ENCODE measurements at places on chromosomes 3 and 15. TPM values are rescaled to one million over a fixed set of nuclear protein-coding genes. Genes with fewer than 3 reads are reported as not detected.

The EPHA3 gene
- polyA plus RNA-seq = 0.02 TPM

- no peak for DNase-seq
Measured at GRCh38 chr3:127889976-127890650, 24.9 kb upstream of the KBTBD12 start.

GRCh38 chr15:24898715-24899272 lies 56.0 kb upstream of the SNRPN start:
- no peak for DNase-seq

The POLR2M gene
- 51.3 TPM for polyA plus RNA-seq

GRCh38 chr15:76648732-76649444 lies 256.3 kb downstream of the SCAPER start:
- DNase-seq = no peak

The PIERCE2 gene
- 2.3 TPM for polyA plus RNA-seq

The SCG5 gene
- 3.0 TPM for polyA plus RNA-seq

- no peak for DNase-seq
Measured at GRCh38 chr3:43742920-43743319, 52.2 kb downstream of the ABHD5 start.

DNA sequence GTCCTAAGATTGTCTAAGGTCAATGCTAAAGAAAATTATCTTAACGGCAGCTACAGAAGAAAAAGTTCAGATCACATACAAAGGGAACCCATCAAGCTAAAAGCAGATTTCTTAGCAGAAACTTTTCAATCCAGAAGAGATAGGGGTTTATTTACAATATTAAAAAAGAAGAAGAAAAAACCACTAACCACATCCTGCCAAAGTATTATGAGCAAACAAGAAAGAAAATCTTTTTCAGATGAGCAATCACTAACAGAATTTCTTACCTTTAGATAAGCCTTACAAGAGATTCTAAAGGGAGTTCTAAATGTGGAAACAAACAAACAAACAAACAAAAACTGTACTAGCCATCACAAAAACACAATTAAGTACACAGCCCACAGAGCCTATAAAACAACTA lies 1015.8 kb upstream of the EPHA6 start:
- DNase-seq = no peak

DNA sequence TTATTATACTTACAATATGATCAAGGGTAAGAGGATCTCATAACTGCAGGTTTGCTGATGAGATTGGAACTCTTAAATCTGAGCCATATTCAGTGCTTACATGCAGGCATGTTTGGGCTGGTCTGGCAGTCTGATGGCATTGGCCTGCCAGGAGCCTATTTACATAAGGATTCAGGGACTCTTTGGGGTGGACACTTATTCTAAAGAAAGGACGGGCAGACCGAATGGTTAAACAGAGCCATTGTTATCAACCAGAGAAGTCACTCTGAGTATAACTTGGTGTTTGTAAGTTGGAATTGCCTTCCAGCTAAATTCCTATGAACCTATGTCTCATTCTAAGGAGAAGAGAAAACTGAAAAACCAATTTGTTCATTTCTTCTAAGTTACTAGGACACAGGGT lies 932.8 kb downstream of the IGSF11 start:
- DNase-seq = peak; percentile 77

DNA sequence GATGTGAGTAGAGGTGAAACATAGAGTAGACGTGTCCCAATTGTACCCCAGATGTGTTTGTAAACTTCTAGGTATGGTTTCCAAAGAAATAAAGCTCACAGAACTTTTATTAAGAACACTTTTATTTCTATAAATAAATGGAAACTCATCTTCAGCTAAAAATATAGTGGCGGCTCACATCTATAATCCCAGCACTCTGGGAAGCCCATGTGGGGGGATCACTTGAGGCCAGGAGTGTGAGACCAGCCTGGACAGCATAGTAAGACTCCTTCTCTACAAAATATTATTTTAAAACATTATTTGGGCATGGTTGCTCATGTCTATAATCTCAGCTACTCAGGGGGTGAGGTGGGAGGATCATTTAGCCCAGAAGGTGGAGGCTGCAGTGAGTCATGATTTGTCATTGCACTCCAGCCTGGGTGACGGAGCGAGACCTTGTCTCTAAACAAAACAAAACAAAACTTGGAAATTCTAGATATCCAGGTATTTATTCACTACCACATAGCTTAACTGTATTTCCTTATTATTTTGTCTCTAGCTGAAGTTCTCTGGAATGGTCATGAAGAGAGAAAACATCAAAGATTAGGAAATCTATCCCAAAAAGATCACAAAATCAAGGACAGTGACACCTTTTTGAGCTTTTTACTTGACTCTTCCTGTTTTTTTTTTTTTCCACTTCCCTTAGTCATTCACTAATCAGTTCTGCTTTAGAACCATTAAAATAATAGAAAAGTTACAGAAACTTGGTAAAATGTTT lies 258.1 kb downstream of the TIGIT start:
- DNase-seq = peak; percentile 88

- peak; percentile 45 for DNase-seq
Measured at GRCh38 chr3:143538577-143538981, 309.7 kb downstream of the SLC9A9 start.

The CSTA gene
- 385 TPM for polyA plus RNA-seq

DNA sequence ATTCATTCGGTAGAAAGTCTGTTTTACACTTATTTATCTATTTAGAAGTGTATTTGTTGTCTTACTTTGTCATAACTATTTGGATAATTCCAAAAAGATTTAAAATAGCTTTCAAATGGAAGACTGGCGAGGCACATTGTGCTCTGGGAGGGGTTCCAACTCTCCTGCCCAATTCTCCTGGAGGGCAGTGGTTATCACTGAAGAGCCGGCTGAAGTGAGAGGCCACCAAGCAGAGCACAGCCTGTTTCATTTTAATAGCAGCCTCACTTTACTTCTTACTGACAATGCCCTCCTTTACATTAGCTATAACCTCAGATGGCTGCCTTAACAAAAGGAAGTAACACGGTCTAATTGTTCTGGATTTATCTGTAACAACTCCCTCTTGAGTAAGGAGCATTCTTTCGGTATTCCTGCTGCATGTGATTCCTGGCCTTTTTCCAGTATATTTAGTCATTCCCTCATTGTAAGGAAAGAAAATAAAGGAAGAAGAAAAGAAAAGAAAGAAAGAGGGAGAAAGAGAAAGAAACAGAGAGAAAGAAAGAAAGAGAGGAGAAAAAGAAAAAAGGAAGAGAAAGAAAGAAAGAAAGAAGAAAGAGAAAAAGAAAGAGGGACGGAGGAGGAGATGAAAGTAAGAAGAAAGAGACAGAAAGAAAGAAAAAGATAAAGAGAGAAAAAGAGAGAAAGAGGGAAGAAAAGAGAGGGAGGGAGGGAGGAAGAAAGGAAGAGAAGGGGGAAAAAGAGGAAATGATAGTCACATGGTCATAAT lies 339.8 kb upstream of the WNT5A start:
- DNase-seq = peak; percentile 6

DNA sequence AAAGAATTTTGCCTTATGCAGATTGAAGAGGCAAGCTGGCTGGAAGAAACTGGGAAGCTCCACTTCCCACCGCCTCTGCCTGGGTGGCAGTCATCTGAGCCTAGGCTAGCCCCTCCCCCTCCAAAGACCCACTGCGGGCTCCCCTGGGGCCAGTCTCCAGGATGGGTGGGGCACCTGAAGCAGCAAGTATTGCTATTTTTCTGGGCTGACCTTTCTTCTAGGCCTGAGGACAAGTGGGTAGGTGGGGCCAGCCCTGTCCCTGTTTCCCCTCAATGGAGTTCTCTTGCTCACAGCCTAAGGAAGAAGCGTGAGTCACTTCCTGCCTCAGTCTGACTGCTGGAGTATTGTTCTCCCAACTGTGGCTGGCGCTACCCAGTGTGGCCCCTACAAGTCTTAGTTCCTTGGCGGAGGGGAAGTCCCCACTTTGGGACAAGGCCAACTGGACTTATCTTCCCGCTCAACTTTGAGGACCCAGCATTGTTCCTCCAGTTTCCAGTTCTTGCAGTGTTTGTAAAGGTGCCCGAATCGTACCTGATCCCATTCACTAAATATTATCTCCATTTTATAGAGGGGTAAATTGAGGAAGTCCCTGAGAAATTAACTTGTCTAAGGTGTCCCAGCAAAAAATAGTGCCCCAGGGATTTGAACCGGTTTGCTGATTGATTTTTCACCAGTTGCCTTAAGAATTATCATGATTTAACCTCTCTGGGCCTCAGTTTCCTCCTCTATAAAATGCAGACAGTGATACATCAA lies 1.4 kb downstream of the FURIN start:
- DNase-seq = peak; percentile 83

The DLEC1 gene
- polyA plus RNA-seq = not detected

DNA sequence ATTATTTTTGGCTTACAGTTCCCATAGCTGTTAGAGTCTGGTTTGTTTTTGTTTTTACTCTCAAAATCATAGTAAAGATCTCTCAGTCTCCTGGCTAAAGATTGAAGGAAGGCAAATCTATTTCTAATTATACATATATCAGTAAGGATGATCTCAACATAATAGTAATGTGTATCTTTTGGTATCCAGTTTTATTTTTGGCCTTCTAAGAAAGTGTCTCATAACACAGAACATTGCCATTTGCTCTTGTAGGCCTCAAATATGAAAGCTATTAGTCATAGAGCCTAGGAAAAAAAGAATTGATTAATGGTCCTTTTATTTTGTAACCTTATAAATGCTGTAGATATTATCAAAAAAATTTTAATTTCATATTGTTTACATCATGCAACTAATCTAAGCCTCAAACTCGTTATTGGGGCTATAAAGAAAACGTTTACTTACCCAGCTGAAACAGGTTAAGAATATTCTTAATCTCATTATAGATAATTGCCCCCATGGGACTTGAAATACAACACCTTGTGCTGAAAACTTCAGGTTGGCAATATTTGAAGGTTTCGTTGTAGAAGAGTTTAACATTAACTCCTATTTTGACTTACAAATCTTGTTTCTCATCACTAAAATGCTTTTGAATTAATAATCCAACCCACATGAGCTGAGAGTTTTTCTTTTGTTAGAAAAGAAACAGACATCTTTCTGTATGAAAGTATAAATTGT lies 16.7 kb downstream of the FBXO45 start:
- DNase-seq = no peak

GRCh38 chr3:106823701-106824100 lies 553.5 kb upstream of the CCDC54 start:
- no peak for DNase-seq

The RGMA gene
- polyA plus RNA-seq = 0.14 TPM

The GMNC gene
- not detected for polyA plus RNA-seq

- DNase-seq = no peak
Measured at GRCh38 chr3:29503958-29504357, 223.1 kb downstream of the RBMS3 start.

DNA sequence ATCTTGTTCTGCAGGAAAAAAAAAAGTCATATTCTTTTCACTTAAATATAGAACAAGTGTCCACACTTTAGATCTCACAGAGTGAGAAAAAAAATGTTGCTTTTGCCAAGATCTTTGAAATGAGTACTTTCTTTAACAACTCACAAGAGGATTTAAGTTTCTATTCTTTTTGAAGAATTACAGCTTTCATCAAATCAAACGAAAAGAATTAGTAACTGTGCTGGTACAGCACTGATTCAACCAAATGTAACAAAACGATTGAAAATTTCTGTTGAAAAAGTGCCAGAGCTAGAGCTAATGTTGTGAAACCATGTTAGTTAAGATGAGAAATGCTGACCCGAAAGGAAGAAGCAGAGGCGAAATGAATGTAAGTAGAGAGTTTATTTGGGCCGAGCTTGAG lies 300.2 kb downstream of the GABRB3 start:
- no peak for DNase-seq

DNA sequence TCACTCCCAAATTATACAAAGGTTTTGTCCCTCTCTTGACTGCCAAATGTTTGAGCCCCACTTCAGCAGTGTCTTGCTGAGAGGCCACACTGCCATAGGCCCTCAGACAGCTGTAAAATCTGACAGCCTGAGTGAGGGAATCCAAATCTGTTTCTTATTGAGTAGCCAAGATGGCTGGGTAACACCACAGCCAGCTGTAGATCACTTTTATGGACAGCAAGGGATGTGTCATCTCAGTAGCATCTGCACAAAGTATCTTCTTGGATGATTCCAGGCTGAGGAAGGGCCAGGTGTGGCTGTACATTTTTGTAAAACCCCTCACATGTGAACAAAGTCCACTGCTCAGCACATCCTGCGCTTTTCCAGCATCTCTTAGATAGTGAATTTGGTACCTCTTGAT lies 237.0 kb upstream of the LRTM1 start:
- no peak for DNase-seq

DNA sequence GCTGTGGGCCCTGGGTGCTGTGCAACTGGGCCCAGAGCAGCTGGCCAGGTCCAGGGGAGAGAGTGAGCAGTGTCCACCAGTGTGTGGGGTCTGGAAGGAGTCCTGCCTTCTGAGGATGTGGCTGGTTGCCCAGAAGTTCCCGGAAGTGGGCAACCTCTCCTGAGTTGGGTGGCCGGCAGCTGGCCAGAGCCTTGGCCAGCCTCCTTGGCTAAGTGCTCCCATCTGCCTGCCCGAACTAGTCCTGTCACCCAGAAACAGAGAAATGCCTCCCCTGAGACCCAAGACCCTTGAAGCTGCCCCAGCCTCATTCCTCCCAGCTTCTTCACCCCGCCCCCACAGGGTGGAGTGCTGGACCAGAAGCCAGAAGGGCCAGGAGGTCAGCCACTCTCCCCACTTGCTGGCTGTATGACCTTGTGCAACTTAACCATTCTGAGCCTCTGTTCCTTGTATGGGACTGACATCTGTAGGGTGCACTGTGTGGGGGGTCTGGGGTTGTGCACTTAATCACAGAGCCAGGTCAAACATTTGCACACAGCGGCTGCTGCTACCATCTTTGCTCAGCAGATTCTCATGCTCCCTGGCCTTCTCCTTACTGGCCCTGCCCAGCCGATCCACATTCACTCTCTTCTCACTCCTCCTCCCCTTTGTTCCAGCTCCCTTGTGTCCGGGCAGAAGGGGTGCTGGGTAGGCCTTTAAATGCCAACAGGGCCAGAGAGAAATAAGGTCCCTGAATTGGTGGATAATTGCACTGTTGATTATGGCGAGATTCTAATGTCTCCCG lies 7.5 kb upstream of the ALAS1 start:
- no peak for DNase-seq

The EAF2 gene
- polyA plus RNA-seq = 4.6 TPM

GRCh38 chr15:48805591-48805990 lies 5.3 kb downstream of the CEP152 start:
- no peak for DNase-seq

GRCh38 chr3:77326586-77326985 lies 286.7 kb downstream of the ROBO2 start:
- DNase-seq = no peak

The TJP1 gene
- polyA plus RNA-seq = 53.0 TPM

GRCh38 chr15:84953726-84954125 lies 27.9 kb upstream of the PDE8A start:
- DNase-seq = no peak

The CD96 gene
- polyA plus RNA-seq = 0.09 TPM

GRCh38 chr15:78987556-78988360 lies 42.9 kb upstream of the CTSH start:
- DNase-seq = no peak

The CLCN2 gene
- 5.1 TPM for polyA plus RNA-seq

The CCDC39 gene
- not detected for polyA plus RNA-seq

DNA sequence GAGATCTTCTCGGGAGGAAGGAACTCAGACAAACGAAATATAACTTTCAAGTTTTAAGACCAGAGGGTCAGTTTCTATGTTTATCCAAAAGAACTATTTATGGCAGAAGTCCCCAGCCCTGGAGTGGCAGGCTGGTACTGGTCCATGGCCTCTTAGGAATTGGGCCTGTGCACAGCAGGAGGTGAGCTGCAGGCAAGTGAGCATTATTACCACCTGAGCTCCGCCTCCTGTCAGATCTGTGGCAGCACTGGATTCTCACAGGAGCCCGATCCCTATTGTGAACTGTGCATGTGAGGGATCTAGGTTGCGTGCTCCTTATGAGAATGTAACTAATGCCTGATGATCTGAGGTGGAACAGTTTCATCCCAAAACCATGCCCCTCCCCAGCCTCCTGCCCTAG lies 14.3 kb upstream of the HPS3 start:
- DNase-seq = no peak

The SUCNR1 gene
- not detected for polyA plus RNA-seq
